ENCODE measurements at places on chromosomes 3 and 15.

- no peak for DNase-seq
Observed at GRCh38 chr15:75181780-75182179, 19.9 kb upstream of the C15orf39 start.

DNA sequence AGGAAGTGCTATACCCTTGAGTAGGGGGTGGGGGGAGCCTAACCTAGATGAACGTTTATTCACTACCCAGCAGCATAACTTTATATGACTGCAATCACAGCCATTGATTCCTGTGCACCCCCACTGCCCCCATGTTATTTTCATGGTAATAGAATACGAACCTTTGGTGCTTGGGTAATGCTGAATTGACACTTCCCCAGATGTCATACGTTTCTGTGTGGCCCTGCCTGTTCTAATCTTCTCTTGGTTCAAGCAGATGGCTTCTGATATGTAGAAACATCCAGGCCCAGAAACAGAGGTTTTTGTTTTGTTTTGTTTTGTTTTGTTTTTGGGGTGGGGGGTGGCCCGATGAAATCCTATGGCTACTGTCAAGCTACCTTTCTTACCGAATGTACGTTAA, 237.9 kb upstream of the TOPAZ1 start:
- no peak for DNase-seq

GRCh38 chr15:98678484-98678883, 30.1 kb downstream of the IGF1R start:
- no peak for DNase-seq

DNA sequence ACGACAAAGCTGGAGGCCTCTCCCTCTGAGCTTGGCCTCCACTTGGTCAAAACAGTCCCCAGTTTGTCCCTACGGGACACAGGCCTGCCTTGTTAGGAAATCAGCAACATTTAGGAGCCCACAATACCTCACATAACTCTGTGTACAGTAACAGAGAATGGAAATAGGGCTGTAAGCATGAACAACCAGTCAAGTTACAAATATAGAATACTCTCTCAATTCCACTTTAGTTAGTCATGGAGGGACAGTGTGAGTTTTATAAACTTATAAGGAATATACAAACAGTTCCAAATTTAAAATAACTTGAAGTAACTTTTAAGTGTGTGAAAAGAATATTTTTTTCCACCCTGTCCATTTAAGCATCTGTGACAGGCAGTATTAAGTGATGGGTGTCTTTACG, 129.4 kb downstream of the PGPEP1L start:
- DNase-seq = no peak

DNA sequence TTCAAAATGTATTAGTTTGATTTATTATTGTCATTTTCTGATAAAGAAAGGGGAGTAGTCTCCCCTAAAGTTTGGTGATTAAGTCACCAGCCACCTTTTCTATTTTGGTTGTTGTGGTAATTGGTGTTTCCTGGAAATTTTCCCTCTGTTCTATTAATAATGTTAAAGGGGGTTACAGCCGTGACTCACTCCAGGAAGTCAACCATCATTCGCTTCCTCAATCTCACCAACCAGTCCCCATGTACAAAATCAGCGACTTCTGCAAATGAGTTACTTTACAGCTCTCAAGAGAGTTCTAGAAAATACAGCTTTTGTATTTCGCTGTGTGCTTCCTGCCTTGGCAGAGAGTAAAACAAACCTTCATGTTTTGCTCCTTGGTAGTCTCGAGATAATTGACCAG, 285.1 kb downstream of the LPP start:
- DNase-seq = no peak

DNA sequence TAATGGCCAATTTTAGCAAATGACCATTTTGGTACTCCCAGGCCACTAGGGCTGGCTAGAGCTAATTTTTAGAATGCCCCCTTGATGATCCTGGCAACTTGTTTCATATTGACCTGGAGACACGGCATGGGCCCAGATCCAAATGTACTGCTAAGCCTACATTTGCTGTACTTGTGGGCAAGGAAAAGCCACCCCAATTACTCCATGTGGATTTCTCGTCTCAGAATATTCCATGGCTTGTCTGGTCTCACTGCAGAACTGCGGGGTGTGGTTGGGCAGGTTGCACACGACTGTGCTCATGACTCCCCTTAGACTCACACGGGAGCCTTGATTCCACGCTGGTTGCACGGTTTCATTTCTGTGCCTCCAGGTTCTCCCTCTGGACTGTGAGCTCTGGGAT, 140.9 kb downstream of the RPLP1 start:
- no peak for DNase-seq

DNA sequence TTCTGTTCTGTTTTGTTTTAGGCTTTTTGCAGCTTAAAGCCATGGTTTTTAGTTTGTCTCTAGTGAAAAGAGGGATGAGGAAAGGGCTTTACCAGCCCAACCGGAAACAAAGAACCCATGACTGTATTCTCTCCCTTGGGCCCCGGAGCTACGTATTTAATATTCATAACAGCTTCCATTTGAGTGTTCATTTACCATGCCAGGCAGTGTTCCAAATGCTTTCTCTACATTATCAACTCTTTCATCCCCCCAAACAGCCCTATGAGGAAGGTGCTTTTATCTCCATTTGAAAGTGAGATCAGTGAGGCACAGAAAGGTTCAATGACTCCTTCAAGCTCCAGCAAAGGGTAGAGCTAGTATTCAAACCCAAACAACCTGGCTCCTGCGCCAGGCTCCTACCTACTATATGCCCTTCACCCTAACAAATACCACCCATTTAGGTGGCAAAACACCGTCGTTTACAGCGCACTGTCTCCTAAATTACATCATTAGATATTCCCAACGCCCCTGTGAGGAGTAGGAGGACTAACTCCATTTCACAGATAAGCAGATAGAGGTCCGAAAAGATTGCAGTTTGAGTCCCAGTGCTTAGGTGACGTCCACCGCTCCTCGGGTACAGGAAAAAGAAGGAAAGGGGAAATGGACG, 27.9 kb downstream of the GTPBP8 start:
- DNase-seq = peak; percentile 33

GRCh38 chr3:95319921-95320494, 1257.1 kb downstream of the NSUN3 start:
- DNase-seq = no peak

- no peak for DNase-seq
Observed at GRCh38 chr15:51619331-51620035, 3.1 kb downstream of the DMXL2 start.

- no peak for DNase-seq
Observed at GRCh38 chr3:131140891-131141290, 114.2 kb downstream of the NEK11 start.

GRCh38 chr3:171564748-171565480, 104.7 kb upstream of the TNIK start:
- no peak for DNase-seq

- DNase-seq = no peak
Observed at GRCh38 chr3:10577486-10577885, 72.1 kb upstream of the ATP2B2 start.

- no peak for DNase-seq
Observed at GRCh38 chr3:132189601-132190000, 127.6 kb upstream of the ACP3 start.

GRCh38 chr3:170522201-170522600, 63.7 kb downstream of the SLC7A14 start:
- DNase-seq = no peak

DNA sequence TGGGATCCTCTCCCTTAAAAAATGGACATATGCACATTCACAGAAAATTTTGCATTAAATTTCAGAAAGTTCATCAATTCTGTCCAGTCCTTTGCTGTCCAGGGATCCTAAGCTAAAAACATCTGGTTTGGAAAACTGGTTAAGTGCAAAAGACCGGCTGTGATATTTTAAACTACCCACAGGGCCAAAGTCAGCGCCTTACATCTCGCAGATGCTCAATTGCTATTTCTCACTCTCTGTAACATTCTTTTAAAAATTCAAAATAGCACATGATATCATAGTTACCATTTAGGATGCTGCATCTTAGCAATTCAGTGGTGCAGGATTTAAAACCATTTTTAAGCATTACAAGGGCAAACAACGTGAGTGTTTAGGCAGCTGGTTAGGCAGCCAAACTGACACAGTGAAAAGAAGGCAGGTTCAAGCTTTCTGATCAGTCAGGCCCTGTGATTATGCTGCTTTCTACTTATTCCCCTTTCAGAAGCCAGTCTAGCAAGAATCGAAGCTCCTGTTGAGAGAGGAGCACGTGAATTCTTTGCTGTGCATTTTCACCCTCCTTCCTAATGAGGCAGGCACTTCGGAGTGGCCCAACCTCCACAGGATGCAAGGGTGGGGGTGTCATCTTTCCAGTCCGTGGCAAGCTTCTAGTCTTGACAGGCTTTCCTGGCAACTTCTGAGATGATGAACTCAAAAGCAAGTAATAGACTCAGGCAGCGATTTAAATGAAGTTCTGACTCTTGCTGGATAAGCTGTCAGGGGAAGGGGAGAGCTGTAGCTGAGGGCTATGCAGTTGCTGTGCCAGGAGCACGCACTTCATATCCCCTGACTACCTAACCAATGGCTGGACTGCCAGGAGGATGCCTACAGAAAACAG, 8.8 kb downstream of the PRICKLE2 start:
- peak; percentile 62 for DNase-seq

DNA sequence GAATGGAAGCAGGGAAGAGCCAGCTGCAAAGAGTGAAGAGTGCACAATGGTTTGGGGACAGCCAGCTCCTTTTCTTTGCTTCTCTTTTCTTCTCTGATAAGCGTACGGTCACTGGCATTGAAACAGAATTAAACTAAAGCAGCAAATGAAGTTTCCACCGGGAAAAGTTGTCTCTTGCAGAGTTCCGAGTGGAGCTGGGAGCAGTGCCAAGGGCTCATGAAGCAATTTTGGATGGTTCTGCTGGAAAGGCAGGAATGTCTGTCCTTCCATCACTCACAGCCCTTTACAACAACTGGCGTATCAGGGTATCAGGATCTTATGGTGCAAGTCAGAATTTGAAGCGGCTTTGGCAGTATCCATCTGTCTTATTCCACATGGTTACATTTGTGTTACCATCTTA, 1042.9 kb downstream of the NTRK3 start:
- peak; percentile 72 for DNase-seq

- DNase-seq = no peak
Observed at GRCh38 chr3:98574132-98574531, 19.3 kb downstream of the CPOX start.

GRCh38 chr15:66569461-66570137, 3.8 kb upstream of the LCTL start:
- no peak for DNase-seq

DNA sequence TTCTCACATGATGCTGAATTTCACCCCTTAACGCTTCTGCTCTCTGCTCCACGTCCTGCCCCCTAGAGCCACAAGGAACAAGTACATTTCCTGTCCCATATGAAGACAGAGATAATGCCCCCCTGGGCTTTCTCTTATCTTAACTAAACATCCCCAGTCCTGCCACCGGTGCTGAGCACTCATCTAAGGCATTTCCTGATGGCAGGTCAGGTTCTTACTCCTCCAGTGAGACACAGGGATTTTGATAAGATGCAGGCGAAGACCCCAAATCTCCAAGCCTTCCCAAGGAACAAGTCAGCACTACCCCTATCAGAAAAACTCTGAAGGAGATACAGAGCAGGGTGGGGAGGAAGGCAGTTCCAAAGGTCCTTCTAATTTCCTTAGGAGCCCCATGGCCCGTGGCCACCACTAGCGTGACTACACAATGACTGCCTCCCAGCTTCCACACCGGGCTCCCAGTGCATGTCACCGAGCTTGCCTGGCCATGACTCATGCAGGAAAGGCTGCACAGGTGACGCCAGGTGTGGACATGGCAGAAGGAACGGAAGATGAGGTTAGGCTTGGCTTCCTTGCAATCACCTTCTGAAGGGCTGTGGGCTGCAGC, 152.9 kb downstream of the XXYLT1 start:
- no peak for DNase-seq

DNA sequence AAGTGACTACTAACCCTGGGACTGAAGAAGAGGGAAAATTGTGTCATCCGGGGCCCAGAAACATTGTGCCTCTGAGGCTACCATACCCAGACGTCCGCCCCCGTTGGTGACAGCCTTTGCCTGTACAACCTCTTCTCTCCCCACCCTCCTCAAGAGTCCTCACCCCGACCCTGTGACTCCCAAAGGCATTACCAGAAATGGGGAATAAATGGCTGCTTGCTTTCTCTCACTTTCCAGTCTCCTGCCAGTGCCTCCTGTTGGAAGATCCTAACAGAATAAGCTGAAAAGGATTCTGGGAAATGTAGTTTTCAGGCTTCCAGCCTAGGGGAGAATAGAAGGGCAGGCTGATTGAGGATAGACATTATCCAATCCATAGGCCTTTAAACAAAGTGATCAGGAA, 30.8 kb upstream of the SLC25A36 start:
- peak; percentile 26 for DNase-seq

- no peak for DNase-seq
Observed at GRCh38 chr3:64798316-64798715, 110.5 kb upstream of the ADAMTS9 start.

- DNase-seq = no peak
Observed at GRCh38 chr3:173708191-173708590, 310.6 kb downstream of the NLGN1 start.

GRCh38 chr15:95563634-95564033, 766.9 kb upstream of the NR2F2 start:
- no peak for DNase-seq

DNA sequence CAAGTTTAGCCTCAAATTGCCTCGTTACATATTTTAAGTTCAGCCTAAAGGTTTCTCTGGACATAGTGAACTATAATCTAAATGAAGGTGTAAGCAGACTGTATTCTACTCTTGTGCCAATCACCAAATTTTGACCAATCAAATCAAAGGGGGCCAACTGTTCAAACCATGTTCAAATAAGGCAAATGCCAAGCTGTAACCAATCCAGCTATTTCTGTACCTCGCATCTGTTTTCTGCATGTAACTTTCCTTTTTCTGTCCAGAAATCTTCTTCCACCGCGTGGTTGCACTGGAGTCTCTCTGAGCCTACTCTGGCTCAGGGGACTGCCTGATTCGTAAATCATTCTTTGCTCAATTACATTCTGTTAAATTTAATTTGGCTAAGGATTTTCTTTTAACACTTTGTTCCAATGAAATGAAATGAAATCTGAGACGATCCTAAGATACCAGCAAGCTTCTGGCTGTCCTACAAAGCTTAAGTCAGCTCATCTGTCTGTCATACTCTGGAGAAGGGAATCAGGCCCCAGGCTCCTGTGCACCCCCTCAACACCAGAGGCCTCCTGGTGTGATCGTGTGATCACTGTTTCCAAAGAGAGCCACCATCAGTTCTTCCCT, 53.2 kb upstream of the ZNF148 start:
- DNase-seq = peak; percentile 9

DNA sequence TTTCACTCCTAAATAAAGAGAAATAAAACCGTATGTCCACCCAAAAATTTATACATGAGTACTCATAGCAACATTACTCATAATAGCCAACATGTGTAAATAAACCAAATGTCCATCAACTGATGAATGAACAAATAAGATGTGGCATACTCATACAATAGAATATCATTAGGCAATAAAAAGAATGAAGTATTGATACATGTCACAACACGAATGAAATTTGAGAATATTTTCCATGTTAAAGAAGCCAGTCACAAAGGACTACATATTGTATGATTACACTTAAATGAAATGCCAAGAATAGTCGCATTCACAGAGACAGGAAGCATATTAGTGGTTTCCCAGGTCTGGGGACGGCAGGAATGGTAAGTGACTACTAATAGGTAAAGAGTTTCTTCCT, 869.2 kb downstream of the IGSF11 start:
- no peak for DNase-seq

- no peak for DNase-seq
Observed at GRCh38 chr3:30470496-30470895, 135.9 kb upstream of the TGFBR2 start.

GRCh38 chr3:120469882-120470301, 19.1 kb upstream of the FSTL1 start:
- DNase-seq = no peak

- DNase-seq = no peak
Observed at GRCh38 chr3:179016979-179017670, 54.5 kb downstream of the ZMAT3 start.

GRCh38 chr15:45448066-45448915, 69.9 kb upstream of the GATM start:
- DNase-seq = no peak

All from tongue (tissue), 3 donors.